Stimulated activated CD8-positive, alpha-beta memory T cell treated with anti-CD3 and anti-CD28 coated beads, Interleukin-4, amount 100 ng/mL, for 1 hour (primary cell): ENCODE measurements at places on chromosomes 4 and X.

- no peak for DNase-seq
Measured at GRCh38 chr4:169362607-169363006, 91.9 kb upstream of the SH3RF1 start.

DNA sequence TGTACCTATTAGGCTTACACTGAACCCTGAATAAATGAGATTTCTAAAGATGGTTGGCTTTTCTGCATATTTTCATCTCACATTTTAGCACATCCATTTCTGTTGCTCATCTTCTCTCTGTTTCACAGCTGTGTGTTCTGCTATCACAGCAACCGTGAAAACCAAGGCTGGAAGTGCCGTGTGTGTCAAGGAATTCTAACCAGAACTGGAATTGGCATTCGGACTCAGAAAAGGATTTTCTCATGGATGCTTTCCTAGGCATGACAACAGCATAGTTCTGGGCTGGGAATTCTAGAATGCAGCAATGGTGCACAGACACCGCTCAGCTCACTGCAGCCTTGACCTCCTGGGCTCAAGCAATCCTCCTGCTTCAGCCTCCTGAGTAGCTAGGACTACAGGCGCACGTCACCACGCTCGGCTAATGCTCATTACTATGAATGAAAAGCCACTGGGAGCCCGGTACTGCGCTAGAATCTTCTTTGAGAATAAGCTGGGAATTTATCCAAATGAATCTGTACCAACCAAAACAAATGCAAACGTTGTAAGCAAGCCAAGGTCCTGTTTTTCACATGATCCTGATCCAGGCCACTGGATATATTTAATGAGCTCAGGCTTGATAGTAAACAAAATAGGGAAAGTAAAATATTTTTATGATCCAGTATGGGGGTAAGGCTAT, 105.2 kb downstream of the RBM47 start:
- no peak for DNase-seq

GRCh38 chrX:150036181-150036580, 97.9 kb upstream of the EOLA2 start:
- no peak for DNase-seq

GRCh38 chr4:76558396-76559235, 123.6 kb downstream of the SHROOM3 start:
- no peak for DNase-seq

DNA sequence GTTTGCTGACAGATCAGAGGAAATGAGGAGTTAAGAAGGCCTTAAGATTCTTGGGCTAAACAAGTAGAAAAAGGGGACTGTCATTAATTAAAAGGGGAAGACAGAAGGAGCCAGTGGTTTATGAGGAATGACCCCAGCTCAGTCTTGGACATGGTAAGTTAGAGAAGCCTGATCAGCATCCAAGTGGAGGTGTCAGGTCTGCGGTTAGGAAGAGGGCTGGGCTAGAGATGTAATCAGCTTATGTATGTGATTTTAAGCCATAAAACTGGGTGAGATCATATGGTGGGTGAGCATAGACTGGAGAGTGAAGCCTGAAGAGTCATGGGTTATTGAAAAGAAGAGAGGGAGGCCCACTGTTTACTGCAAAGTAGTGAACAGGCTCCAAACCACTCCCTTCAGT, 246.1 kb downstream of the NR3C2 start:
- no peak for DNase-seq

- no peak for DNase-seq
Measured at GRCh38 chr4:40875507-40876150, 125.9 kb downstream of the NSUN7 start.

GRCh38 chrX:47958761-47959342, 44.9 kb downstream of the ZNF182 start:
- DNase-seq, result no peak

GRCh38 chr4:55069248-55069647, 56.1 kb downstream of the KDR start:
- DNase-seq, result no peak

GRCh38 chr4:96037705-96038104, 197.8 kb downstream of the PDHA2 start:
- no peak for DNase-seq
